ENCODE measurements at places on chromosomes 1 and 21.

DNA sequence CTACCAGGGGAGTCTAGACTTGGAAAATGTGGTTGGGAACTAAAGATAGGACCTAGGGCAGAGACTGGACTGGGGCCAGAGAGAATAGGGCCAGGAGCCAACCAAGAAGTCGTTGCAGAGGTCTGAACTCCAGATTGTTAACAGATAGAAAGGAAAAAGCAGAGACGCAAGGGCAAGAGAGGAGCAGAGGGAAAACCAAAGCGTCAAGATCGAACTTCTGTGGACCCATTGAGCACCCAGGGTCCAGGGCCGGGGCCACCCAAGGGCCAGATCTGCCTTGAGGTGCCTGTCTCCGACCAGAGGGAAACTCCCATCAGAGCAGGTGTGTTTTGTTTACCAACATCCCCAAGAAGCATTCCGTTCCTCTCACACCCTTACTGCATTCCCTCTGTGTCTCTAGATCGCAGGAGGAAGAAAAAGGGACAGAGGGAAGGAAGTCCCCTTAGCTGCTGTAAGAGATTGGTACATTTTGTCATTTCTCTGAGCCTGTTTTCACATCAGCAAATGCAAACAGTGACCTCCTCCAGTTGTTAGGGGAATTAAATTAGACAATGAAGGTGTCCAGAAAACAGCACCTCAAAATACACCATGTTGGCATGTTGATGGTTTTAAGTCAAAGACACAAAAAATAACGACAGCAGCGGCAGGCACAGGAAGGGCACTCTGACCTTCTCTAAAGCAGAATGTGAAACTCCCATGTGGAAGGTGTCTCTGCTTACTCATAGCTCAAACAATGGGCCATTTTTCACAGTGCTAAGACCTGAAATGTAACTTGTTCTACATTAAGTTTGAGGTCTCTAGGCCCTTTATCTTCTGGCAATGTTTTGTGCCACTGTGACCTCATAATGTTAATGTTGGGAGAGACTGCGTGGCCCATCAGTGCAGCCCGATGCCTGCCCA, 105.8 kb upstream of the RAB4A start:
- no peak for DNase-seq

- DNase-seq, result no peak
These were observed 14.1 kb downstream of the DPYD start for GRCh38 chr1:97906567-97907241.

GRCh38 chr1:44146536-44147361, 5.3 kb upstream of the KLF18 start:
- no peak for DNase-seq

GRCh38 chr21:15445327-15445726, 284.5 kb upstream of the USP25 start:
- DNase-seq, result no peak

GRCh38 chr1:14826172-14826636, 227.7 kb downstream of the KAZN start:
- DNase-seq, result no peak

Measured in NCI-H1417 treated with DMSO at 0.1 percent for 48 hours (cell line).